ENCODE measurements at places on chromosomes 7 and 10.

GRCh38 chr7:129383542-129384132 is 50.6 kb upstream of the STRIP2 start:
- no peak for DNase-seq

DNA sequence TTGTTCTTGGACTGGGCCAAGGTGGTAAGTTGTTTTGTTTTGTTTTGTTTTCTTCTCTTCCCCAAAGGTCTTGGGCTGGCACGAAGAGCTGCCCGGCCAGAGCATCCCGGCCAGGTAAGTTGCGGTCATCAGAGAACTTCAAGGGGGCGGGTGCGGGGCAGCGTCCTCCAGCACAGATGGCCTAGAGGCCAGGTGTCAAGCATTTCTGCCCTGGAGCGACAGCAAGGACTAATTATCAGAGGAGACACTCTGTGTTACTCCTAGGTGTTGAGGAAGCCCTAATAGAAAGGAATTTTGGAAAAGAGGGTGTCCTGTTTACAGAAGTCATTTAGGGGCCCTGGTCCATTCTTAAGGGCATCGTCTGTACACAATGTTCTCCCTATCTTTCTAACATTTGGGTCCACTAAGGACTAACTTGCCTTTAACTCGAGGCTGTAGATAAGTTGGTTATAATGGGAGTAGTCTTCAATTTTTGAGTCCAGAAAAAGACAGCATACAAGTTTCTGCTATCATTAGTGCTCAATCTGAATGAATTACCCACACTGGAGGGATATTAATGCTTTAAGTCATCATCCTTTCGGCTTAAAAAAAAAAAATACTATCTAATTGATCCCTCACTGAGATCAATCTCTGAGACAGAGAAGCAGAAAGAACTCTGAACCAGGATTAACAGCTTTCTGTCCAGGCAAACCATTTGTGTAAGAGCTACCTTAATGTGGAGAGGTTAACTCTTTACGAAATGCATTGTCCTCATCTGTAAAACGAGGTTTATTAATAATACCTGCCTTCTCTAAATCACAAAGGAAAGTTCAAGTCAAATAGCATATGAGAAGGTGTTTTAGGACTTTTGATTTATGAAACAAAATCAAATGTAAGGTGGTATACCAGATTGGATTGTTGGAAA is 1.5 kb downstream of the ITGB8 start:
- DNase-seq: no peak

DNA sequence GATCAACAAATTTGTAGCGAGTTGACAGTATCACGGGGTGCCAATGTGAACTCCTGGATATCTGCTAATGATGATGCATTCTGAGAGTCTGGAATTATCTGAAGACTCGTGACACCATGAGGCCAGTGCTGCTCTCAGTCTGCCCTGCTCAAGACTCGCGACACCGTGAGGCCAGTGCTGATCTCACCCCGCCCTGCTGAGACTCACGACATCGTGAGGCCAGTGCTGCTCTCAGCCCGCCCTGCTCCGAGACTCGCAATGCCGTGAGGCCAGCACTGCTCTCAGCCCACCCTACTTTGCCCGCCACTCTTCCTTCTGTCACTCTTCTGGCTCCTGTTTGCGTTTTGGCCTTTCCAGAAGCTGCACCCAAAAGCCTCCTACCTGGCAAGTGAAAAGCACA is 411.8 kb downstream of the PTPRN2 start:
- no peak for DNase-seq

GRCh38 chr10:79017882-79018520 is 50.8 kb upstream of the ZMIZ1 start:
- DNase-seq: no peak

- no peak for DNase-seq
Measured at GRCh38 chr10:67827811-67828210, 10.2 kb downstream of the DNAJC12 start.

DNA sequence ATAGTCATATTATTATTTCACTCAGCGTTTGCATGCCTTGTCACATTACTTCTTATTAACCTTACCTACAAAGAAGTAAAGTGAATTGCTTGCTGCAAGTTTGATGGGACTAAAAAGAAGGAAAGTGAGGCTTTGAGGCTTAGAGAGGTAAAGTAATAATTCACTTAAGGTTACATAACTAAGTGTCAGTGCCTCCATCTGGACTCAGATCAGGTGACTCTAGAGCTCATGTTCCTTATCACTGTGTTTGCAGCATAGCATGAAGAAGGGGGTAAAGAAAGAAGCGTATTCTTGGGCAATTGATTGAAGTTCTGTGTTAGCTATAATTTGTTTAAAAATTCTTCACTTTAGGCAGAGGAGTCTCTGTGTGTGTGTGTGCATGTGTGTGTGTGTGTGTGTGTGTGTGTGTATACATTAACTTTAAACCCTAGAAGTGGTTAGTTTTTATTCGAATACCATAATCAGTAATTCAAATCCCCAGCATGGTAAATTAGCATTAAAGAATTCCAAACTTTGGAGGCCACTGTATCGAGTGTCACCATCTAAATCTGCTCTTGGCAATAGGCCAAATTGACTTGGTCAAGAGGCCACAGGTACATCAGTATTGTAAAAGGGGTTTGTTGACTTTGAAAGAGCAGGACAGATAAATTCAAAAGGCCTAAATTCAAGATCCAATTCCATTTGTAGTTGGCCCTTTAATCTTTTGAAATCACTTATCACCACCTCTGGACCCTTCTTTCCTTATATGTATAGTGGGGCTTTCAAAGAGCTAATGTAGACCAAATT is 2.2 kb upstream of the PON3 start:
- DNase-seq: no peak

- DNase-seq: no peak
Measured at GRCh38 chr10:129319934-129320333, 147.1 kb upstream of the MGMT start.

GRCh38 chr7:41096917-41097316 is 606.0 kb downstream of the INHBA start:
- peak; percentile 65 for DNase-seq

- DNase-seq: no peak
Measured at GRCh38 chr10:105145711-105146110, 504.6 kb downstream of the SORCS3 start.

- DNase-seq: no peak
Measured at GRCh38 chr10:119245272-119245671, 37.9 kb downstream of the GRK5 start.

DNA sequence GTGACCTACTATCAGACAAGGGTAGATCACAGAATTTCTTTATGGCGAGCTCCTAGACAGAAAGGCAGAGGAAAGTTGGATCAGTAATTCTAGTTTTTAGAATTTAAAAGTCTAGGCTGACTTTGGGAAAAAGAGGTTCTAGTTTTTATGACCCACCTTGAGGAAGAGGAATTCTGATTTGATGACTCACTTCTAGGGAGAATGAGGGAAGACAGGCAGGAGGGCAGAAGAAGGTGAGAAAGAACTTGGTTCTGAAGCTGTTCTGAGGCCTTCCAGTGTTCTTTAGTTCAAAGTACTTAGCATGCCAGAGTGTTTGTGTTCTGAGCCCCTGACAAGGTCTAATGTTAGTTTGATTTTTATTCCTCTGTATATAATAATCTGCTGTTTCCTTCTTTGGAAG is 97.2 kb downstream of the PODXL start:
- DNase-seq: no peak

DNA sequence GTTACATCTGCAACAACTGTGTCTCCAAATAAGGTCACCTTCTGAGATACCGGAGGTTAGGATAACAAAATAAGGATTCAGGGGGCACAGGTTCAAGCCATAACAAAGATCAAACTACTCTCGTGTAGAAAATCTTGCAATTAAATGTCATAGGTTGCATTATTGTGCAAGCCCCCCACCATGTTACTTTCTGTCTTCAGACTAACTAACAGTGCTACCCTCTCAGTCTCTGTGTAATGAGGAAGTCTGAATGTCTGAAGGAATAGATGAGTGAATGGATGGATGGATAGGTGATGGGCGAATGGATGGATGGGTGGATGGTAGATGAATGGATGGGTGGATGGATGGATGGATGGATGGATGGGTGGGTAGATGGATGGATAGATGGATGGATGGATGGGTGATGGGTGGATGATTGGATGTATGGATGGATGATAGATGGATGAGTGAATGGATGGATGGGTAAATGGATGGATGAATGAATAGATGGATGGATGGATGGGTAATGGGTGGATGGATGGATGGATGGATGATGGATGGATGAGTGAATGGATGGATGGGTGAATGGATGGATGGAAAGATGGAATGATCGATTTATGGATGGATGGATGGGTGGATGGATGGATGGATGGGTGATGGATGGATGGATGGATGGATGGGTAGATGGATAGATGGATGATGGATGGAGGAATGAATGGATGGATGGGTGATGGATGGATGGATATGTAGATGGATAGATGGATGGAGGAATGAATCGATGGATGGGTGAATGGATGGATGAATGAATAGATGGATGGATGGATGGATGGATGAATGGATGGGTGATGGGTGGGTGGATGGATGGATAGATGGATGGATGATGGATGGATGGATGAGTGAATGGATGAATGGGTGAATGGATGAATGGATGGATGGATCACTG is 557.3 kb upstream of the FOXK1 start:
- no peak for DNase-seq

- no peak for DNase-seq
Measured at GRCh38 chr10:133068111-133069032, 19.4 kb upstream of the ADGRA1 start.

GRCh38 chr7:69946901-69947300 is 348.6 kb downstream of the AUTS2 start:
- DNase-seq: no peak

- peak; percentile 47 for DNase-seq
Measured at GRCh38 chr7:90824386-90825307, 228.5 kb downstream of the CDK14 start.

GRCh38 chr7:80347173-80347572 is 164.7 kb downstream of the GNAT3 start:
- DNase-seq: peak; percentile 32

- no peak for DNase-seq
Measured at GRCh38 chr10:114499630-114500190, 95.4 kb upstream of the AFAP1L2 start.

Data from AG08395 (cell line).